ENCODE measurements at places on chromosomes 1 and 21. TPM values are rescaled to one million over a fixed set of nuclear protein-coding genes. Genes with fewer than 3 reads are reported as not detected.

The ARID4B gene
- 32.2 TPM for total RNA-seq

The GBP4 gene
- 3.6 TPM for total RNA-seq

The IL20 gene
- total RNA-seq, result not detected

The BMP8A gene
- 0.32 TPM for total RNA-seq

The RWDD3 gene
- total RNA-seq, result 21.1 TPM

The PKN2 gene
- 27.6 TPM for total RNA-seq

The C1orf141 gene
- not detected for total RNA-seq

The PLA2G2C gene
- total RNA-seq, result not detected

The HSD3B1 gene
- not detected for total RNA-seq

All from epithelial cell of umbilical artery (primary cell).